ENCODE measurements at places on chromosomes 5 and 9.

DNA sequence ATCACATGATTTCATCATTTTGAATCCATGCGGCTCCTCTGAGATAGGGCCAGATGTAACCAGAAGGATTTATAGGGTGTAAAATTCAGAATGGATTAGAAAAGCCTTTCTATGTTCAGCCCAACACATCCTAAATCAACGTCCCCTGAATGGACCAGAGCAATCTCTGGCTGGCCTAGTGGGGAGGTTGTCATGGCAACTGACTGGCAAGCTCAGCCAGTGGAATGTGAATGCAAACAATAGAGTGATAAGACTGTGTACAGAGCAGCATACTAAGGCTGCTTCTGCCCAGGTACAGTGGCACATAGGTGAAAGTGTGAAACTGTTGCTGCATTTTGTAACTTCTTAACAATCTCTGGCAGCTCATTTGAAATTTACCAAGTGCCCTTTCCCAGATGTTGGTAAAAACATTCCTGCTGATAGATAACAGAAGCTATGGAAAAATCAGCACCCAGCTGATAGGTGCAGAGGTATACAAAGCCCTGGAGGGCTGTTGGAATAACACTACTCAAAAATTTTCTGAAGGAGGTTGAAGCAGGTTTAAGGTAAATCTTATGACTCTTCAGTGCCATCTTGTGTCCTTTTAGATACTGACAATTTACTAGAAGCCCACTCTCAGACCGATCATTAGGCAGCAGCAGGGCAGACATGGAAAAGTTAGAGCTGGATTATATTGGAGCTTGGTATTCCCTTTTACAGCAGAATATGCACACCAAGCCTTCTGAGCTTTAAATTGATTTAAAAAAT lies 267.2 kb downstream of the RAB3C start:
- peak; percentile 47 for DNase-seq

DNA sequence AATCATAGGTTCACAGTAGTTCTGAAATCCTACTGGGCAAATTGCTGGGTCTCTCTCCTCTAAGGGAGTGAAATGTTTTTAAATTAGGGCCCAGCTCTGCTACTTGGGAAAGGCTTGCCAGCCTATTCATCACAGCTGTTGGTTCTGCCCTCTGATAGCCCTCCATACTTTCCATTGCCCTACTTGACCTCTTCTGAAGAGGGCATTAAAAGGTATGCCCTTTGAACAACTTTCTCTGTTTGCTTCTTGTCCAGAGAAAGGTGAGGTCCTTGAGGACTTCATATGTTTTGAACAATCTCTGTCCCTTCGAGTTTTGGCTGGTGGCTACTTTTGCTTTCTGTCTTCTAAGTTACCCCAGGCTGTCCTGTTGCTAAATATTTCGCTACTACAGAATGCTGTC lies 62.3 kb upstream of the JAK2 start:
- no peak for DNase-seq

DNA sequence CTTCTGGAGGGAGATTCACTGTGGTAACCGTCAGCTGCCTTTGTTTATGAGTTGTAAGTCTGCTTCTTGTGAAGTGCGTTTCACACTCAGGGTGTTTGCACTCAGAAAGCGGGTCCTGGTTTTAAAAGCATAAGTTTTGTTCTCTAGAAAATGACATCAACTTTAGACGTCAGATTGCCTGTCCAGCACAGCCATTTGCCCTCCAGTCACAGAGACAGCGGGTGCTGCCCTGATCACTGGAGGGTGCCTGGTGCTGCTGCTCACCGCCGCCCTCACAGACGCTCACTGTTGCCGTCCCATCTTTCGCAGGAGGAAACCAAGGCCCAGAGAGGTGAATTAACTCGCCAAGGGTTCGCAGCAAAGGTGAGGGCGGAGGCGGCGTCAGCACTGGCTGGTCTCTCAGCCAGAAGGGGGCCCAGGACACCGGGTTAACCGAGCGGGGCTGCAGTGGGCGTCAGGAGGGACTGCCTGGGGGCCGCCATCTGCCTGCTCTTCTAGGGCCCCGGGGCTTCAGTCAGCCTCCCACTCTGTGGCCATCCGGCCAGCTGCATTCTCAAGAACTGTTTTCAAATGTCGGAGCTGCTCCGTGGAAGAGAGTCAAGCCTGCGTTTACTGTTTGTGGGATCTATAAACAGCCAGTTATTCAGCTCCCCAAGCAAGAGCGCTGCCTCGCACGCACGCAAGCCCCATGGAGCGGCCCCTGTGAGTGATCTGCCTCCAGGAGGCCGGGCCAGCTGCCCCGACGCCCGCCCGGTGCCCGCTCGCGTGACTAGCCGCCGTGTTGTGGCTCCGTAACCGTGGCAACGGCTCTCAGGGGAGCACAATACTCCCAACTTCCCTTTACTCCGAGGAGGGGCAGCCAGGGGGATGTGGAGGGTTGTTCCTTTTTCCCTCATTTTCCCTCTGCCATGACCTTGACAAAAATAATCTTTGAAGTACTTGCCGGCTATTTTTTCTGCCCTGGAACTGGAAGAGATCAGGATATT lies 43.4 kb upstream of the EXOC3 start:
- DNase-seq = peak; percentile 92

DNA sequence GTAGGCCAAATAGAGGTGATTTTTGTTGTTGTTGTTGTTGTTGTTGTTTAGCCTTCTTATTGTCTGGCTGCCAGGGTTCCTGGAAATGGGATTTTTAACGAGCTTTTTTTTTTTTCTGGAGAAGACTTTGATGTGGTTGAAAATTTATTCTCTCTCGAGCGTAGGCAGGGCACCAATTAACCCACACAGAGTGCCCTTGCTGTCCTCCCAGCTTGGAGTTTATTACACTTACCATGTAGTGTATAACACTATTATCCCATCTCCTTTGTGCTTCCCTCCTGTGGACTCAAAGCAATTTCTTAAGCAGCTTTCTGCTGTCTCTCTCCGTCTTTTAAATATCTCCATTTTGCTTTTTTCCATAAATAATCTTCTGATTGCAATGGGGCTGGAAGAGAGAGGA lies 57.4 kb downstream of the OR2K2 start:
- no peak for DNase-seq

GRCh38 chr5:160847526-160848085 lies 4.4 kb downstream of the ATP10B start:
- DNase-seq = no peak

GRCh38 chr9:96441798-96442445 lies 8.0 kb upstream of the HABP4 start:
- DNase-seq = no peak

All from left hindlimb (tissue), 1 donor.